Non-pigmented ciliary epithelial cell (primary cell): ENCODE measurements at places on chromosomes 1 and 21.

DNA sequence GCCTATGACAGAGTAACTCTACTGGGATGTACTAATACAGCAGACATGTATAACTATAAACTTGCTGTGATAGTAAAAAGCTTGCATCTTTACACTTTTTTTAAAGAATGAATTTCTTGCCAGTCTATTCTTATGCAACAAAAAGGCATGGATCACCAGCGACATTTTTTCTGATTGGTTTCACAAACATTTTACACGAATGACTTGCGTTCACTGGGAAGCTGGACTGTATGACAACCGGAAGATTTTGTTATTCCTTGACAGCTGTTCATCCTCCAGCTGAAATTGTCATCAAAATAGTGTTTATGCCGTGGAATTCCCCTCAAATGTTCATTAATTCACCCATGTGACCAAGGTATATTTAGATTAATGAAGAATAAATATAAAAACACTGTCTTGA is 131.0 kb downstream of the XPR1 start:
- no peak for DNase-seq

DNA sequence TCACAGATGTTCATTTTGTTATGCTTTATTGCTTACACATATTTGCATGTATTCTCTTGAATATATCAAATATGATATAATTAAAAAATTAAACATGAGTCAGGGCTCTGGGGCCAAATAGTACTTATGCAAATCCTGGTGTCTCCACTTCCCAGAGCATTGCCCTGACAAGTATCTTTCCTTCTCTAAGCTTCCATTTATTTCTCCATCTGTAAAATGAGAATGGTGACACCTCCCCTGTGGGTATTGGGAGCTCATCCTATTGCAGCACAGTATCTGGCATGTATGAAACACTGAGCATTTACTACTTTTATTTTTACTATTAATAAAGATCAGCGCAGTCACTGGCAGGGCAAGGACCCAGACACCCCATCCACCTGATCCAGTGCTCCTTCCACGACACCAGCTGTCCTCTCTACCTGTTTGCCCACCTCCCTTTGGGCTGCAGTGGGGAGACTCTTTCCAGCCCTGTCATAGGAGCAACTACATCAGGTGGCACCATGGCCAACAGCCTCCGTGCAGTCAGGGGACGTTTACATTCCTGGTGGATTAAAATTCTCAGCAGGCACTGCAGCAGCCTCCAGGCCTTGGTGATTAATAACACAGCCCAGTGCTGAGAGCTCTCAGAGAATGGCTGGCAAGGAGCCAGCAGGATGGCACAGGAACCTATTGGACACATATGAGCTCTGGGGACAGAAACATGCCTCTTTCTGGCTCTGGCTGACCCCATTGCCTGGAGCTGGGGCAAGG is 113.0 kb downstream of the DMRTB1 start:
- DNase-seq, result peak; percentile 55

- DNase-seq, result no peak
Measured at GRCh38 chr1:12472156-12472797, 145.7 kb downstream of the DHRS3 start.

DNA sequence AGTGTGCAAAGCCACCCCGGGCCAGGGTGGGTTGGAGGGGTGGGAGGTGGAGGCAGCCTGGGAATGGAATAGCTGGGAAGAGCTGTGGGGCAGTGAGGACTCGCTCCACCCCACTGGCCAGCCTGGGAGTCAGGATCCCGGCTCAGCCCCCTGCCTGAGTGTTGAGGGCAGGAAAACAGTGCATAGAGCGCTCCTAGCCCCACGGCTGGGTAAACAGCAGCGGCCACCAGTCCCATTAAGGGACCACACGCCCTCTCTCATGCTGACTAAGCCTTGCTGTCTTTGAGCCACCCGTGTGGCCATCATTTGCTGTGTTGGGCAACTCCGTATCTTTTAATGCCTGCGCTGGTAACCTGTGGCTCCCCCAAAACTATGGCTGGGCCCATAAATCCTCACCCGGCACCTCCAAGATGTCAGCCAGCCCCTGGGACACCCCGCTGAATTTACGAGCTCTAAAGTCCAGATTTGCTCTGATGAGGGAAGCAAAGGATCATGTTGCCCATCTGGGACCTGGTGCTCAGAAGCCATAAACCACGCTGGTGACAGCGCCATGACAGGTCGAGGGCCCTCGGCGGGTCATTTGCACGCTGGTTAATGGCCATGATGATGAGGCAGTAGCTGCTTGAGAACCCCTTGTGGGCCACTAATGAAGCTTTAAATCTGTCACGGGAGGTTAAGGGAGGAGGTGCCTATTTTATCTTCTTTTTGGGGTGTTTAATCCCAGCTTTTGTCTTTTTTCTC is 34.9 kb downstream of the SYF2 start:
- DNase-seq, result no peak

DNA sequence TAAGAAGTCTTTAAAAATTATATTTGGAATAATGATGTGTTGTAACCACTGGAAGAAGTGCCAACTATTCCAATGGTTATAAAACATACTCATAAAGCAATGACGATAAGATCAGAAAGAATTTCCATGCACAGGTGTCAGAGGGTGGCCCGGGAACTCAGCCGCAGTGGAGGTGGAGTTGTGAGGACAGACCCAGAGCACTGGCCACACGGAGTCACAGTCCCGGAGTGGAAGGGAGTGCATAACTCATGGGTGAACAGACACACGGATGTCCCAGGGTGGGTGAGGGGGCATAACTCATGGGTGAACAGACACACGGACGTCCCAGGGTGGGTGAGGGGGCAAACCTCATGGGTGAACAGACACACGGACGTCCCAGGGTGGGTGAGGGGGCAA is 2.5 kb downstream of the KRTAP10-4 start:
- DNase-seq, result no peak

DNA sequence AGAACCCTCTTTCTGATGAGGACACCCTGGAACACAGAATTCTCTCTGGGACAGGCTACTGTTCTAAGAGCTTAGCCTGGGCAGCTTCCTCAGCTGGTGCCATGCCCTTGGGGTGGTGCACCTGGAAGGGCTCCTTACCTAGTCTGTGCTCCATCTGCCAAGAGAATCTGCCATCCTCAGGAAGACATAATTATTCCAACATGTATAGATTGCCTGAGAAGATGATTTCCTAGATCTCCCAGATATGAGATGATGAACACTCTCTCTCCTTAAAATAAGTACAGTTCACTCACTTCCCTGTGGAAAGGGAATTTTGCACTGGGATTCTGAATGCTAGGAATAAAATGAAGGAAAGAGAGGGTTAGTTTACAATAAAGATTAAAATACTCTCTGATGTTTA is 87.6 kb downstream of the NENF start:
- DNase-seq, result no peak

GRCh38 chr1:191618181-191618580 is 540.1 kb upstream of the RGS18 start:
- no peak for DNase-seq

DNA sequence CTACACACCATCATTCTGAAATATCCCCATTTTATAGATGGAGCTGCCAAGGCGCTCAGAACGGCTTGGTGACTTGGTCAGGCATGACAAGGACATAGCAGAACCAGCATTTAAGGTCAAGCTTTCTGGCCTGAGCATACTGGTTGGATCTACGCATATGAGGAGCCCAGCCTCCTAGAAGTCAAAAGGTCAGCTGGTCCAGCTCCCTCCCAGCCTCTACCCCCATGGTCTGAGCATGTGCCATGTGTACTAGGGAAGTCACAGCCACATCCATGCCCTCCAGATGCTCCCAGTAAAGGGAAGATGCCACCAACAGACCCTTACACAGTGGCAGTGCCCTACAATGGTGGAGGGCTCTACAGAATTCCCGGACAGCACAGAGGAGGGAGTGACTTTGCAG is 96.7 kb downstream of the EPHB2 start:
- no peak for DNase-seq

DNA sequence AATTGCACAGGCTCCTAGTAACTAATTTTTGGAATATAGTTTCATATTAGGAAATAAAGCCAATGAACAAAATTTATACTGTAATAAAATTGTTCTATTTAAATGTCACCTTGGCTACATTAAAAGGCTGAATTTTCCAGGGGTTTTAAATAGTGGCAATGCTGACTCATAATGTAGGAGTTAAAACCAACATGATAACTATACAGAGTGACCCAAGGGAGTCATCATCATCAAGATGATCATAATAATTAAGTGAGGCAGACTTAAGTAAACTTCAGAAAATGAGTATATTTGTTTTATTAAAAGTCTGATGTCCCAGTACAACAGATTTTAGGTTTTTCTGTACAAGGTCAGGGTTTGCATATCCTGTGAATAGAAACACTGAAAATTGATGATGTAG is 183.4 kb downstream of the PLPPR4 start:
- no peak for DNase-seq

GRCh38 chr1:151013518-151013917 is 5.3 kb downstream of the PRUNE1 start:
- no peak for DNase-seq

GRCh38 chr21:38499296-38499695 is 1.0 kb upstream of the ERG start:
- no peak for DNase-seq

GRCh38 chr1:34778381-34778780 is 2.6 kb upstream of the GJB3 start:
- DNase-seq, result no peak
